PC-9 (cell line): ENCODE measurements at places on chromosomes 5 and 9. TPM values are rescaled to one million over a fixed set of nuclear protein-coding genes. Genes with fewer than 3 reads are reported as not detected.

LCN2 gene
- total RNA-seq, result 430 and 537 TPM in 2 replicates

HACD4 gene
- total RNA-seq, result 2.4 and 4.5 TPM in 2 replicates

DNA sequence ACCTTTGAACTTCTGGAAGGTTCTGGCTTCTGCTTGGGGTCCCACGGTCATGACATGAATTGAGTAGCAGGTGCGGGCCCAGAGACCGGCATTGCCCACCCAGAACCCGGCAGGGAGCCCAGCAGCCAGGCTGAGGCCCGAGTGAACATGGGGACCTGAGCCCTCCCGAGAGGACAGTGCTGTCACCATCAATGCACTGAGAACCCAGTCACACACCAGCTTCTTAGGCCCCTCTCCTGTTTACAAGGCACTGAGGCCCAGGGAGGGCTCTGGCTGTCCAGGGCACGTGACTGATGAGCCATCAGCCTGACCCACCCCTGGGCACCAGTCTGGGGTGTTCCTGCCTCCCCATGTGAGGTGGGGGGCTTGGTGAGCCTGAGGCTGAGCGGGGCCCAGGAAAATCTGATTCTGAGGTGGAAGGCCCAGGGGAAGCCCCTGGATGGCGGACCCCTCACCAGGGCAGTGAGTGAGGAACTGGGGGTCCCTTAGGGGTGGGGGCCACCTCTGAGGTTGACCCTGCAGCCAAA lies 60.3 kb upstream of the RNU6ATAC start:
- no peak for DNase-seq

GRCh38 chr5:135042595-135042994 lies 8.6 kb upstream of the PITX1 start:
- no peak for DNase-seq

DNA sequence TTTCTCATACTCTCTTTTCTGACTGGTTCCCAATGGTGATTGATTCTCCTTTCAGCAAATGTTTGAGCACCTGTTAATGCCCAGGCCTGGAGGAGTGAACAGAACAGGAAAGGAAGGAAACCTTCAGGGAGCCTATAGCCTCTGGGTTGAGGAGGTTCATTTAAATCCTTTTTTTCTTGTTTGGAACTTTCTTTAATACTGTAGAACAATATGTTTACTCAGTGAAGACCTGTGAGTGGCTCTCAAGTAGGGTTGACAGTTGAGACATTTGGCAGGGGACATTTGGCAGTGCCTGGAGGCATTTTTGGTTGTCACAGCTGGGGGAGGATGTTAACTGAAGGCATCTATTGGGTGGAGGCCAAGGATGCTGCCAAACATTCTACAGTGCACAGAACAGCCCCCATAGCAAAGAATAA lies 6.1 kb upstream of the FAM120AOS start:
- no peak for DNase-seq

- no peak for DNase-seq
These were observed 62.6 kb upstream of the XPA start for GRCh38 chr9:97759581-97760288.

DNA sequence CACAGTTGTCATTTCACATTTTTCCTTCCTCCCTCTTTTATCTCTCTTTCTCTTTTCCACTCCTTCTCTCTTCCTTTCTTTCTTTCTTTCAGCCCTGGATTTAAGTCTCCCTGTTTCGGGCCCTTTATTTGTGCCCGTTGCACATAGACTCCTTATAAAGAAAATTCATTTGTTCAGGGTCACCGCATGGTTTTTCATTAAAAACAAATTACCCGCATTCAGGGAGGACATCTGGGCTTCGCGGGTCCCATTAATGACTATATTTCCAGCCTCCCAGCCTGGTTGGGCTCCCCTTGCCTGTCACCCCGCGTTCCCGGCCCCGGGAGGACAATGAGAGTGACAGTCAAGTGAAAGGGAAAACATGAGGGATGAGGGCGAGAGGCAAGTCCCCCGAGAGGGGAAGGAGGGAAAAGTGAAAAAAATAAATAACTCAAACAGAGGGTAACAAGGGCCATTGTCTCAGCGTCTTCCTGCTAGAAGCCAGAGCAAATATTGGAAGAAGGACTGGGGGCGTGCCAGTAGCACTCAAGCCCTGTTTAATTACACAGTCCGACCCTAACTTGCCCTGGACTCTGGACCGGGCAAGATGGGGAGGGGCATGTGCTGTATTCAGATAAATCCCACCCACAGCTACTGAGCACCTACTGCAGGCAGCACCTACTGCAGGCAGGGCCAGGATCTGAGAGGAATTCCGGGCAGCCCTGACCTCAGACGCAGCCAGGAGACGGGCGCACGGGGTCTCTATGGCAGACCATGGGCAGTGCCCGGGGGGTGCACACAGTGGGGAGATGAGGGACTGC lies 166.2 kb downstream of the PAX5 start:
- DNase-seq, result no peak

DNA sequence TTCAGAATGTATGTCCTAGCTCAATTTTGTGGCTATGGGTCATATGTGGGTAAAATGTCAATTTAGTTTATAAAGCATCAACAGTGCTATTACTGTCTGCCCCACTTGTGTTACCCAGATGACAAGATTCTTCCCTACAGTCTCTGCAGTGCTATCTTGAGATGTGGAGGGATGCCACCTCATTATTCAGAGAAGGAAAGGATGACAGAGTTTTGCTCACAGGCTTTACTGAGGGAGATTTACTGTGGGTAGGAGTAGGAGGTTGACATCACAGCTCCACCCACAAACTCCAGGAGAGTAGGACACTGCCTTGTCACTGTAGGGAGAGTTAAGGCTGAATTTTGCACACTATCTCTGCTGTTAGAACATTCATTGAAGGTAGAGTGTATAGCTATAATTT lies 359.3 kb downstream of the HTR1A start:
- DNase-seq, result no peak
